ENCODE measurements at places on chromosomes 6 and 20.

GRCh38 chr6:149924206-149924932 lies 1.4 kb upstream of the RAET1G start:
- no peak for DNase-seq

DNA sequence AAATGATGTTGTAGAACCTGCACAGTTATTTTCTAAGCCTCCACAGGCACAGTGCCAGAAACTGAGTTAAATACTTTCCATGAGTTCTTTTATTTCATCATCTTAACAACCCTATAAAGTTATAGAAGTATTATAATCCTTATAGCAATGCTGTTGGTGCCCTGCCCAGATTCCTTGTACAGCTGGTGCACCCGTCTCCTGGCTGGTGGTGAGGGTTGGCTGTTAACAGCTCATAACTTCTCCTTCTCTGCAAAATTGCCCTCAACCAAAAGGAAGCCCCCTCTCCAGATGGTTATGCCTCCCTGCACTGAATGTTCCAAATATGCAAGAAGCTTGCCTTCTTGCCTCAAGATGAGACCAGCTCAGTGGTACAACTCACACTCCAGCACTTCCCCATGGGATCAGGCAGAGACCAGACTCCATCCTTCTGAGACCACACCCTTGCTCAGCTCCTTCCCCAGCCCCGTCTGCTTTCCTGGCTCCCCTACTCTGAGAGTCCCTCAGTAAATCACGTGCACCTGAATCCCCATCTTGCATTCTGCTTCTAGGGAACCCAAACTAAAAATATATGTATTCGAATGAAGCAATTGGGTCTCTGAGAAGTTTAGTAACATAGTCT lies 304.4 kb upstream of the PLCB4 start:
- no peak for DNase-seq

DNA sequence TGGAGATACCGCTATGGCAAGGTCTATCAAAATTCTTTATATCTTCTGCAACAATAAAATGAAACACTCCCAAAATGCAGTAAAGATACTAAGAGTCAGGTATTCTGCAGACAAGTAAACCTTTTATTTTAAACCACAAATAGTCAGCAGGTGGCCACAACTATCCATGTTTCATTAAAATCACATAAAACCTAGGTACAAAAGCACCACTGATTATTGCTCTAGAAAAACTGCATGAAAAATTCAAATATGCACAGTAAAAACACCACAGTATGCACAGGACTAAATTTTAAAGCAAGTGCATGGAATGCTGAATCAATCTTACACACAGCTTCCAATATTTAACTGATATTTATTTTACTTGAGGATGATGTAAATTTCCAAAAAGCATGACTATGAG lies 33.3 kb downstream of the HMGN3 start:
- DNase-seq, result no peak

GRCh38 chr6:35933844-35934243 lies 12.9 kb upstream of the SRPK1 start:
- no peak for DNase-seq

- no peak for DNase-seq
Observed at GRCh38 chr6:156809034-156809433, 31.9 kb downstream of the ARID1B start.

DNA sequence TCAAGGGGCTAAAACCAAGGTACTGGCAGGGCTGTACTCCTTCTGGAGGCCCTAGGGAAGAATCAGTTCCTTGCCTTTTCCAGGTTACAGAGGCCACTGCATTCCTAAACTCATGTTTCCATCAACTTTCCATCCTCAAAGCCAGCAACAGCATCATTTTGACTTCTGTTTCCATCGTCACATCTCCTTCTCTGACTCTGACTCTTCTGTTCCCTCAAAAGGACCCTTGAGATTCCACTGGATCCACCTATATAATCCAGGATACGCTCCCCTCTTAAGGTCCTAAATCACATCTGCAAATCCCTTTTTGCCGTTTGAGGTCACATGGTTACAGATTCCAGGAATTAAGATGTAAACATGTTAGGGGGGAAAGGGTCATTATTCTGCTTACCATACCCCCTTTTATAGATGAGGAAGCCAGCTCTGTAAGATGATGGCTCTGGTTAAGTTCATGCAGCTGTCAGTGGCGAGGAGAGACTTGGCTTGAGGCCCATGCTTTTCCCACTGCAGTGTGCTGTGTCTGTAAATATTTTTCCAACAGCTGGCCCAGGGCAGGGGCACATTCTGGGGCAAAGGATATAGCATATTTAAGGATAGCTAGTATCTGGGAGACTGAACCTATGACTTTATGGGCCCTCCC lies 114.6 kb downstream of the TNFRSF21 start:
- DNase-seq, result no peak

DNA sequence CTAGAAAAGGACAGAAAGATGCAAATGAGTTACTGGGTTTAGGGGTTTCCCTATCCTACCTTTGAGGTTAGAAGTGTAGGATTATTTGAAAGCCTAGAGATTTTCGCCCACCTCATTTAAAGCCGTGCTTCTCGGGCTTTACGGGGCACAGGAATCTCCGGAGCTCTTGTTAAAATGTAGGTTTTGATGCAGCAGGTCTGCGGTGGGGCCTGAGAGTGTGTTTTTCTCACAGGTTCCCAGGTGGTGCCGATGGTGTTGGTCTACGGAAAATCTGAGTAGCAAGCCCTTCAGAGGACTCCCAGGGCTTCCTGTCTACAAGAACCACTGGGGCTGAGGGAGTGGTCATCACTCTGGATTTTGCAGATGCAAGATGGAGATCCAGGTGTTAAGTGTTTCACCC lies 47.5 kb downstream of the TRAM2 start:
- no peak for DNase-seq

DNA sequence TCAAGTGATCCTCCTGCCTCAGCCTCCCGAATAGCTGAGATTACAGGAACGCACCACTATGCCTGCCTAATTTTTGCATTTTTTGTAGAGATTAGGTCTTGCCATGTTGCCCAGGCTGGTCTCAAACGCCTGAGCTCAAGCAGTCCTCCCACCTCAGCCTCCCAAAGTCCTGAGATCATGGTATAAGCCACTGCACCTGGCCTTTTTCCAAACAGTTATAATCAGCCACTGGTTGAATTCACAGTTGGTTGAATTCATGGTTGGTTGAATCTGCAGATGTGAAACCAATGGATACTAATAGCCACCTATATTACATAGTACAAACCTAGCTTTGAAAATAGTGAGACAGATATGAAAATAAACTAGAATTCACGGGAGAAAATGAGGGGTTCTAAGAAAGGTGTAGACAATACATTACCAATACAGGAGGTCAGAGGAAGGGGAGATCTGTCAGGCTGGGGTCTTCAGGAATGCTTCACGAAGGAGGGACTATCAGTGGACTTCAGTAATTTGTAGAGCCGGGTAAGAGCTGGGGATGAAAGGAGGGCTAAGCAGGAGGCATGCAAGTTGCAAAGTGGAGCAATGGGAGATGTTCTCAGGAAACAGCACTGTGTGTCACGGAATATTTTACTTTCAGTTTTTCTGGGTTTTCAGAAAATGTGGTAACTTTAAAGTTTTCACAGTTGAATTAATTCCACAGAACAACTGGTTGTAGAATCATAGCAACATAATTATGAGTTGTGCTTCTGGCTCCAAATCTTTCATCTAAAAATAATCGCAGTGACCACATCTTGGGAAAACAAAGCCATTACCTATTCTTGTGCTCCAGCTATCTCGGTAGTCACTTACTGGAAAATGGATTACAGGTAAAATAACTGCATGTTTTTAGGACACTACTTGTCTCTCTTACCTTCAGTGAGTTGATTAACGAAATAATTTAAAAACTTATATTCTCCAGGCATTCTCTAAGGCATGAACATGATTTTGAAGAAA lies 12.9 kb upstream of the CEP85L start:
- no peak for DNase-seq

DNA sequence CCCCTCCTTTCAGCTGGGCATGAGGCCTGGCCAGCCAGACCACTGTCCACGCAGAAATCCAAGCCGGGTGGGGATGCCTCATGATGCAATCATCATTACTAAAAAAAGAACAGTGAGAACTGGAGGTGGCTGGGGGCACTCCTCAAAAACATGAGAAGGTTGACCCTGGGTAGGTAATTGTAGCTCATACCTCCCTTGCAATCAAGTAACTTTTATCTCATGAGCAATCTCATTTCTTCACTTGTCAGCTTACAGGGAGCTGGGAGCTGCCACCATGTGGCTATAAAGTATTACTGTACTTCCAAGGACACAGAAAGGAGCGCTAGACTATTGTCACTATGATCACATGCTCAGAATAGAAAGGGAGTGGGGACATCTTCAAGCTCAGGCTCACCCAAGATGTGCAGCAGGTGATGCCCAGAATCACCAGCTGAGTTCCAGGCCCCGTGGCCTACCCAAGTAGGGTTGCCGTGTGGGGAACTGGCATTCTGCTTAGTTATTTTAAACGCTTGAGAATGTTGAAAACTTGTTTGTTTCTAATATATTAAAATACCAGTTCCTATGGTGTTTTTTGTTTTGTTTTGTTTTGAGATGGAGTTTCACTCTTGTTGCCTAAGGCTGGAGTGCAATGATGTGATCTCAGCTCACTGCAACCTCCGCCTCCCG lies 3.0 kb upstream of the CDH26 start:
- DNase-seq, result no peak

DNA sequence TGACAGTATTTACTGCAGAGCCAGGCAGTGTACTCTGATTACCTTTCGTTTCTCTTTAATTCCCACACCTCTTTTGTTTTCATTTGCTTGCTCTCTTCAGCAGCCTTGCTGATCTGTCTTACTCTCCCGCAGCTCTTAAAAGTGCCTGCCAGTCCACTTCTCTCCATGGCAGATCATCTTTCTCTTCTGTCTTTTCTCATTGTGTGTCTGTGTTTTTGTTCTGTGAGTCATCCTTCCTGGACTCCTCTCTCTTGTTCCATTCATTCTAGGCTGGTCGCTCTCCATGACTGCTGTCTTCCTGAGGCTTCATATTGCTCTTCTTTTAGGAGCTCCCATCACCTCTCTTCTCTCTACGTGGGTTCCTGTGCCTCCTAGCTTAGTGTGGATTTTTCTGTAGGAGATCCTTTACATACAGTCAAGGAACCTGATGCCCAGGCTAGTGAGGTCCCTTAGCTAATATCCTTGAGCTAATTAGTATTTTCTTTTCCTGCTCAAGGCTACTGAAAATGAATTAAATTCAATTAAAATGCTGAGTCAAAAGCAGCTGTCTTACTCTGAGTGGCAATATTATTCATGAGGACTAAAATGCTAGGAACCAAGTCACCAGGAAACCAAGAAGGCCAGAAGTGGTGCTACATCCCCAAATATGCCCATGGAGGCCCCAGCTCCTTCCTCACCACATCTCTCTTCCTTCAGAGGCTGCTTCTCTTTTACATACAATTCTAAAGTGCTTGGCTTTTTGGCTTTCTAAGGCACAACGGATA lies 86.1 kb downstream of the SLX4IP start:
- DNase-seq, result peak; percentile 75

- DNase-seq, result no peak
Observed at GRCh38 chr6:4809999-4810918, 34.1 kb downstream of the CDYL start.

- DNase-seq, result no peak
Observed at GRCh38 chr6:105867821-105868220, 218.3 kb upstream of the PRDM1 start.

GRCh38 chr6:145213614-145214013 lies 521.7 kb downstream of the EPM2A start:
- DNase-seq, result no peak

DNA sequence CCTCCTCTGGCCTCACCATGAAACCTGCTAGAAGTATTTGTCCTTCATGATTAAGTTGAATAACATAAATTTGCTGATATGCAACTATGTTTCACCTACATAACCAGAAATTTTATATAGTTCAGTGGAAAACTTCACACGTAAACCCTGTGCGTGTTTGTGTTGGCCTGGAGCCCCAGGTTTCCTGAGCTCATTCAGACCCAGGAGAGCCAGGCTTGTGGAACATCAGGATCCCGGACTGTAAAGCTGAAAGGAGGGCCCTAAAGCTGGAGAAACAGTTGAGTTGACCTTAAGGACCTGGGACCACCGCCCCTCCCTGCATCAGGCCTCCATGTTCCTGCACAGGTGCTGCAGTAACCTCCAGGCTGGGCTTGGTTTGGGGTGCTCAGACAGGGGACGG lies 3.1 kb upstream of the SPATS1 start:
- DNase-seq, result no peak

DNA sequence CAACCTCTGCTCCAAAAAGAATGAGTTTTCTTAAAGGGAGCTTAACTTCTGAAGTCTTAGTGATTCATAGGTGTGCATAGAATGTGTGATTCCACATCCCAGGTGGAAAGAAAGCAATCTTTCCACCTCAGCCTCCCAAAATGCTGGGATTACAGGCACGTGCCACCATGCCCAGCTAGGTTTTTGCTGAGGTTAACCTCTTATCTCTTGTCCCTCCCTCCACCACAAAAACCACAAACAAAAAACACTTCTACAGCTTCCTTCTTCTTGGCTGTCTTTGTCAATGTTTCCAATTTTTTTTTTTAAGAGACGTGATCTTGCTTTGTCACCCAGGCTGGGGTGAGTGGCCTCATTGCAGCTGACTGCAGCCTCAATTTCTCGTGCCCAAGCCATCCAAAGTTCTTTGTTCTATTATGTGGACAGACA lies 8.1 kb upstream of the CSE1L start:
- DNase-seq, result peak; percentile 7

- DNase-seq, result no peak
Observed at GRCh38 chr6:113076116-113076515, 729.0 kb downstream of the RFPL4B start.

DNA sequence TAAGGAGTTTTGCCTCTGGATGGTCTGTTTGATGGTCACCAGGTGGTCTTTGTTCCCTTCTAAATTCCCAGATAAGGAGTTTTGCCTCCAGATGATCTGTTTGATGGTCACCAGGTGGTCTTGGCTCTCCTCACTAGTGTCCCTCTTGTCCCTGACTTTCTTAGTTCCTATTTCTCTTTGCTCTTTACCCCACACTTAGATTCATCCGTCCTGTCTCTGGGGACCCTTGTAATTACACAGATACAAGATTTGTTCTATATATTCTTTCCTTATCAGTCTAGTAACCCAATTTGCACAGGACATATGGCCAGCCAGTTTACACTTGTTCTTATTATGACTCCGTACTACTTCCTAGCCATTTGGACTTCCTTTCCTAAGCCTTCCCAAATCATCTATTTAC lies 84.0 kb upstream of the B3GAT2 start:
- no peak for DNase-seq

DNA sequence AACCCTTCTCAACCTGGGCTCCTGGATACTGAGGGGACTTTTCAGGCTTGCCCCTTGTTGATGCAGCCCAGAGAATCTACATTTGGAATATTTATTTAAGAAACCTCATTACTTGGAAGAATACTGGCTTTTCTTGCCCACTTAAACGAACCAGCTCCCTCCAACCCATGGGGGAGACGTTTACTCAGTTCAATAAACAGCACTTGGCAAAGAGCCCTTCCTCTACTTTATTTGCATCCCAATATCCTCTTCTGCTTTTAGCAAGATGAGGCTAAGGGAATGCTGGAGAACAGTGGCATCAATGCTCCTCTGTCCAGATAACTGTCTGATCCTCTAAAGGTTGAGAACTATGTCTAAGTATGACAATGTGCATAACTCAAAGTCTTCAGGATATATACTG lies 22.2 kb downstream of the PTPRK start:
- DNase-seq, result no peak

DNA sequence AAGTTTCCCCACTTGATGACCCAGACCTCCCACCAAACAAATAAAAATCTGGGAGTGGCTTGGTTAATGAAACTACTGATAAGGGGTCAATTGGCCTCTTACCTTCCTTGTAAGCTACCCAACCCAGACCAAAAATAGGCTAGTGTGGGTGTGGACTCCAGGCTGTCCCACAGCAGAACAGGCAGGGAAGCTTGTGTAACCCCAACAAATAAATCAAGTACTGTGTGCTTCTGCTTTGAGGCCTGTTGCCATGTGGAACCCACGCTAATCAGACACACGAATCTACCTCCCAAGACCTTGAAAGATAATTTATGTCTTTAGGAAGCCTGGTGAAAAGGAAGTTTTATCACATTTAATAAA lies 33.7 kb upstream of the PAQR8 start:
- no peak for DNase-seq
